ENCODE measurements at places on chromosomes 3 and 15.

- DNase-seq = no peak
Measured at GRCh38 chr3:5339967-5340535, 152.5 kb downstream of the EDEM1 start.

- DNase-seq = no peak
Measured at GRCh38 chr3:115475178-115476041, 147.9 kb upstream of the GAP43 start.

- DNase-seq = peak; percentile 10
Measured at GRCh38 chr3:104628185-104628789, 738.4 kb upstream of the ALCAM start.

GRCh38 chr15:95979286-95979685, 351.2 kb upstream of the NR2F2 start:
- no peak for DNase-seq

DNA sequence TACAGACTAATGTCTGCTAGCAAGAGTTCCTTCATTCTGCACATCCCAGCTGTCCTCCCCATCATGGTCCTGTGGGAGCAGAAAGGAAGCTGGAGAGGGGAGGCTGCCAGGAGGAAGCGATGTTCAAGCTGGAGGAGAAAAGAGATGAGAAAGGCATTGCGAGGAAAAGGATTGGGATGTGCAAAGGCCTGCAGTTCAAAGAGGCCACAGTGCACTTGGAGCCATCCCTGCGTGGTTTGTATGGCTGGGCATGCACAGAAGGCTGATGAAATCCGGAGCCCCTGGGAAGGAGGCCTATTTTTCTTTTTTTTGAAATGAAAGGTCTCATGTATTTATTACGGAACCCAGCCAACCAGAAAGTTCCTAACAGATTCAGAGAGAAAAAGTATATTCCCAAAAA, 22.8 kb downstream of the AMOTL2 start:
- DNase-seq = no peak

DNA sequence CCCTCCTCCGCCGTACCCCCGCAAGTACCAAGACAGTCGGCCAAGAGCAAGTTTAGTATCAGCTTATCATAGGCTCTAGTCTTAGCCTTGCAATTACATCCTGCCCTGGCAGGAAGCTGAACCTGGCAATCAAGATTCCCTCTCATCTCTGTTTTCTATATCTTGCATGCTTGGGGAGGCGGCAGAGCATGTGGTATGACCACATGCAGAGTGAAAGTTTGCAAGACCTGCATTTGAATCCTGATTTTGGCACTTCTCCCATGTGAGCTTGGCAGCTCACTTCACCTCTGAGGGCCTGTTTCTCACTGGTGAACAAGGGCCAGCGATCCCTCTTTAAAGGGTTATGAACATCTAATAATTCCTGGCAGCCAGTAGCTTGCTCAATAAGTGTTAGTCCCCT, 106.1 kb upstream of the FRMD4B start:
- no peak for DNase-seq

GRCh38 chr3:170059447-170059846, 21.7 kb downstream of the GPR160 start:
- no peak for DNase-seq

- DNase-seq = no peak
Measured at GRCh38 chr3:192920411-192920810, 2.8 kb upstream of the MB21D2 start.

GRCh38 chr15:79978655-79979514, 7.9 kb upstream of the BCL2A1 start:
- DNase-seq = no peak

DNA sequence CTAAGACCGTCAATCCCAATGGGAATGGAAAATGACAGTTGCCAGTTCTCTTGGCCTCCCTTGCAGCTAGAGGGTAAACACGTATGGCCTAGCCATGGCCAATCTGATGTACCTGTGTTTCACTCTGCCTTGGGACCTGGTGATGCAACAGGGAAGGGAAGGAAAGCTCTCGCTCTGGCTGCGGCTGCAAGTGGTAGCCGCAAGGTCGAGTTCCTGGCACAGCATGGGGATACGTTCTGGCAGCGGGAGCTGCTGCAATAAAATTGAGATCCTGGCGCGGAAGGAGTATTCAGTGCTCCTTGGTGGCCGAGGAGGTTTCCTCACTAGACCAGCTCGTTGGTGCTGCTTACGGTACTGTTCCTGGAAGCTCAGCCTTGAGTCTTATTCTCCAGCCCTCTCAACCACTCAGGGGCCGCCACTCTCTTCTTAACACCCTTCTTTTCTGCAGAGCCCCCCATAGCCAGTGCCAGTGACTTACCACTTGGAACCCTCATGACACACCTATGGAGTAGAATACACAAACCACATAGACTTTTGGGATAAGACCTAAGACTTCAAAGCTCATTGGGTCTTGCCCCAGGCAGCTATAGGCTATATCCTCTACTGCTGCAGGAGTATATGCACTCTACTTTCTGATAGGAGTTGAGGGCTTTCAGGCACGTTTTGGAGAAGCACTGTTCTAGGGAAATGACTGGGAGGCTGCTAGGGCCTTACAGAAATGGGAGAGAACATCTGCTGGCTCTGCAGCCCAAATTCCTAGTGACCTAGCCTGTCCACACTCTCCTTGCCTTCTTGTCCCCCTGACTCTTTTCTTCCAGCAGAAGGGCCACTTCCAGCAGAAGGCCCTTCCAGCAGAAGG, 2.7 kb downstream of the KY start:
- DNase-seq = no peak

- no peak for DNase-seq
Measured at GRCh38 chr3:101142160-101142559, 148.9 kb upstream of the ABI3BP start.

GRCh38 chr3:38143511-38143910, 5.0 kb downstream of the MYD88 start:
- DNase-seq = no peak

DNA sequence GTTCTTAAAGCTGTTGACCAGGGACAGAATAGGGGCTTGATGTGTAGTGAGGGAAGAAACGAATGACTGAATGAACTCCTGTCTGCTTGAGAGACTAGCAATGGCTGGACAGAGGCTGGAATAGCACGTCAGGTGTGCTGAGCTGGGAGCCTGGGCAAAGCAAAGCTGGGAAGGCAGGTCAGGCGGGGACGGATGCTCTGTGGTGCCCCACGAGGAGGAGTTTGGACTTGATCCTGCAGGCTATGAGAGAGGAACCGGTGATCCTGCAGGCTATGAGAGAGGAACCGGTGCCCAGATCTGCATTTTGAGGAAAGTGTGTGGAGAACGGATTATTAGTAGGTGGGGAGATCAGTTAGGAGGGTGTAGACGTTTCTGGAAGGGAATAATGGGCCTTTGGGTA, 31.3 kb upstream of the PSTPIP1 start:
- no peak for DNase-seq

DNA sequence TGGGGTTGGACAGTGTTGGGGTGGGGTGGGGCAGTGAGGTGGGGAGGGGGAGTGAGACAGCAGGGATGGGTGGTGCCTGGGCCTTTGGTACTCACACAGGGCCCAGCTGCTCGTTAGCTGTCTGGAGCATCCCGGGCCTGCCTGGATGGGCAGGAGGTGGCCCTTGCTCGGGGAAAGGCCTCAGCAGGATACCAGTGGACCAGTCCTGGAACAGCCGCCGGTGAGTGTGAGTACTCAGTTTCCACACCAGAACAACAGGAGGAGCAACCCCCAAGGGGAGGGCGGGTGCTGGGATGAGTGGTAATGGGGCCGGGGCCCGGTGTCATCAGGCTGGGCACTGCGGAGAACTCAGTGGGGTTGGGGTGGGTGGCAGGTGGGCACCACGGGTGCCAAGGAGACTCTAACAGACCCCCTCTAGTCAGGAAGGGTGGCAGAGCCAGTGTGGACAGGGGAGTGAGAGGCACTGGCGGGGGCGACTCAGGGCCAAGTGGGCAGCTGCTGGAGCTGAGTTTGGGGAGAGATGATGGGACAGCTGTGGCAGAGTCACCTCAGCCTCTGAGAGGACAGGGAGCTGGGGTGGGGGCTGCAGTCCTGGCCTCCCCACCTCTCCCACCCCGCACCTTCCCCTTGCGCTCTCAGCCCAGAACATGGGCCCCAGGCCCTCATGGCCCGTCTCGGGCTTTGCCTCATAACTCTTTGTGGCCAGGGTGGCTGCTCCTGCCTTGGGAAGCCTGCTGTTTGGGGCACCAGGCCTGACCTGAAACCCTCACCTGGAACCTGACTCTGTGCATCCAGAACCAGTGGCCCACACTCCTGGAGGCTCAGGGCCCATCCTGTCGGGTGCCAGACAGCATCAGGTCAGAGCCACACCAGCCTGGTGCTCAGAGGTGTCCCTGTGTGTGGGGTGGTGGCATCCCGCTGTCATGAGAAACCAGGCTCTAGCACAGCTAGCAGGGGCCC, 52.1 kb upstream of the PRR23E start:
- no peak for DNase-seq
